ENCODE measurements at places on chromosomes 13 and 19. TPM values are rescaled to one million over a fixed set of nuclear protein-coding genes. Genes with fewer than 3 reads are reported as not detected.

Gene SULT2A1
- total RNA-seq: not detected

Gene WDR88
- total RNA-seq: not detected

Gene DMAC2
- 35.2 TPM for total RNA-seq

Gene OXGR1
- not detected for total RNA-seq

Gene ZFP36
- total RNA-seq: 1.2 TPM

Gene SLC39A3
- 23.6 TPM for total RNA-seq

Gene ZNF667
- 9.2 TPM for total RNA-seq

Gene TMEM38A
- total RNA-seq: 2.1 TPM

Gene FPR2
- total RNA-seq: 0.30 TPM

Gene CEACAM8
- total RNA-seq: not detected

Gene ZNF813
- total RNA-seq: 4.5 TPM

Gene LGI4
- 0.05 TPM for total RNA-seq

Gene GPC6
- 139 TPM for total RNA-seq

Gene MUC16
- not detected for total RNA-seq

Gene CDC42EP5
- total RNA-seq: 7.8 TPM

Gene KASH5
- not detected for total RNA-seq

Gene YIF1B
- total RNA-seq: 92.3 TPM

Gene LGALS7B
- total RNA-seq: not detected

Gene PSG7
- not detected for total RNA-seq

Gene NOVA2
- total RNA-seq: not detected

Gene ATP11A
- total RNA-seq: 23.1 TPM

Gene VSIG10L
- 0.89 TPM for total RNA-seq

Gene PROZ
- total RNA-seq: not detected

Gene ZNF730
- 2.1 TPM for total RNA-seq

Gene C19orf38
- total RNA-seq: 0.30 TPM

Gene ZNF175
- 7.7 TPM for total RNA-seq

Gene MEIS3
- total RNA-seq: 46.6 TPM

Gene TNFRSF19
- total RNA-seq: 2.4 TPM

Gene KIRREL2
- 0.05 TPM for total RNA-seq

Gene AMER2
- not detected for total RNA-seq

Gene GNG8
- not detected for total RNA-seq

Gene CCL25
- total RNA-seq: not detected

Gene SIGLEC8
- not detected for total RNA-seq

Gene UPF1
- 111 TPM for total RNA-seq

Gene ZNF549
- 5.3 TPM for total RNA-seq

Gene PLK5
- total RNA-seq: 0.14 TPM

Gene SLC10A2
- not detected for total RNA-seq

Gene KLK8
- total RNA-seq: not detected

Gene ZNF790
- 8.0 TPM for total RNA-seq

Gene MEDAG
- total RNA-seq: 5.0 TPM

Gene SIRT2
- 55.2 TPM for total RNA-seq

Gene TPTE2
- not detected for total RNA-seq

Gene MISP
- total RNA-seq: not detected

Gene ZNF850
- 7.5 TPM for total RNA-seq

Gene KCNK6
- 10.6 TPM for total RNA-seq

Gene ZSCAN1
- not detected for total RNA-seq

Gene MATK
- not detected for total RNA-seq

Gene LILRA1
- not detected for total RNA-seq

Gene LMO7
- 392 TPM for total RNA-seq

Gene CYP2F1
- total RNA-seq: not detected

Gene SERPINE3
- total RNA-seq: 0.05 TPM

Gene KLK15
- total RNA-seq: not detected

Gene CEACAM4
- not detected for total RNA-seq

Gene MAST3
- 5.9 TPM for total RNA-seq

Gene NANOS2
- not detected for total RNA-seq

Gene EPSTI1
- total RNA-seq: 2.7 TPM

Gene LIM2
- total RNA-seq: not detected

Gene MCEMP1
- not detected for total RNA-seq

Gene KISS1R
- total RNA-seq: not detected

All from smooth muscle cell of the umbilical artery (primary cell).